Activated T-cell treated with anti-CD3 and anti-CD28 coated beads for 4 hours (primary cell): ENCODE measurements at places on chromosomes 6 and 20.

DNA sequence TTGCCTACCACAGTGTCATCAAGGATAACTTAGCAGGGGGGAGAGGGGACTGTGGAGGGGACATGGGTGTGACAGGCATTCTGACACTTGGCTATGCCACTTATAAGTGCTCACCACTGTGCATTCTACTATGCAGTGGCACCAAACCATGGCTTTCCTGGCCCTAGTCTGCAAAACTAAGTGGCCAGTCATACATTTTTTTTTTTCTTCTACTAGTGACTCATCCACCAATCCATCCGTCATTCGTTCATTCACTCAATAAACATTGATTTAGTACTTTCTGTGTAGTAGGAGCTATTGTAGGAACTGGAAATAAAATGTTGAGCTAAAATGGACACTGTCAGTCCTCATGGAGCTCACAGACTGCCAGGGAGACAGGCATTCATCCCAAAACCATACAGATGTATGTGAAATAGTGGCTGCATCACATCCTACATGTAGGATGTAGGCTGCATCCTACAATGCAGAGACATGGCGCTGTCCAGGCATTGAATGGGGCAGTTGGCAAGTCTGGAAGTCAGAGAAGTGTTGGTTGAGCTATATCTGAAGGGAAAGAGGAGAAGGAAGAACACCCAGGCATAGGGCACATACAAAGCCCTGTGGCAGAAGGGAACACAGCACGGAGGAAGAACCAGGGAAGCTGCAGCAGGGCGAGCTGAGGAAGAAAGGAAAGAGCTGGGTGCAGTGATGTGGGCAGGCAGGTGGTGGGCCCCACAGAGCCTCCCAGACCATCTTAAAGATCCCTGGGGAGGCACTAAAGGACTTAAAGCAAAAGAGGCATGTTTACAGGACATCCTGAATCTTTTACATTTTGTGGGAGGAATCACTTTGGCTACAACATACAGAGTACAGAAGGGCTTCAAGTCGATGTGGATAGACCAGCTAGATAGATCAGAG, 224.4 kb downstream of the UST start:
- no peak for DNase-seq

GRCh38 chr6:74071214-74071613, 375.2 kb downstream of the CD109 start:
- no peak for DNase-seq

- no peak for DNase-seq
Measured at GRCh38 chr6:105212587-105212986, 32.8 kb upstream of the POPDC3 start.

GRCh38 chr6:20877008-20877937, 343.0 kb downstream of the CDKAL1 start:
- no peak for DNase-seq
